ENCODE measurements at places on chromosomes 7 and 10. TPM values are rescaled to one million over a fixed set of nuclear protein-coding genes. Genes with fewer than 3 reads are reported as not detected.

DNA sequence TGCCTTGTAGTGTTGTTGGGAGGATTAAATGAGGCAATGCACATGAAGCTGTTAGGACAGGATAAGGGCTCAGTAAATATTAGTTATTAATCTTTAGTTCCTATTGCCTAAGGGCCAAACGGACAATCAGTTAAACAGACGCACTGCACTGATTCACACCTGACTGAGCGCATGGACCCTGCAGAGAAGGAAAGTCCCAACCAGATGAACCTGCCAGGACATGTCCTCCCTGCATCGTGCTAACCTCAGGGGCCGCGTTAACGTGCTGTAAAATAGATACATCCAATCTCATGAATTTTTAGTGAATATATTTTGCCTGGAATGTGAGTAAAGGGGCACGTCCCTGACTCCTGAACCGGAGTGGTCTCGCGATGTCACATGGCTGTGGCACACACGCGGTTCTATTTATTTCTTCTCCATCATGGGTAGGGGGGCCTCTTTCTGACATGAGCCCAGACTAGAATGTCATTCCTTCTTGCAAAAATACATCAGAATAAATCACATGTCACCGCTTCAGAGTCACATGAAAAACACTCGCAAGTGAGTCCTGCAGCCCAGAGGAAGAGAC is 12.3 kb downstream of the ADARB2 start:
- no peak for DNase-seq
- no peaks in the 10 kb centered on the region for H3K36me3 ChIP-seq
- H3K4me1 ChIP-seq: no peaks in the 10 kb centered on the region
- no peak overlapping the region for H3K27ac ChIP-seq
- no peaks in the 10 kb centered on the region for H3K27me3 ChIP-seq

GRCh38 chr10:2760736-2761135 is 306.6 kb upstream of the PFKP start:
- no peaks in the 10 kb centered on the region for H3K27me3 ChIP-seq
- no peak overlapping the region for H3K4me3 ChIP-seq
- no peaks in the 10 kb centered on the region for H3K36me3 ChIP-seq
- H3K27ac ChIP-seq: no peak overlapping the region

DNA sequence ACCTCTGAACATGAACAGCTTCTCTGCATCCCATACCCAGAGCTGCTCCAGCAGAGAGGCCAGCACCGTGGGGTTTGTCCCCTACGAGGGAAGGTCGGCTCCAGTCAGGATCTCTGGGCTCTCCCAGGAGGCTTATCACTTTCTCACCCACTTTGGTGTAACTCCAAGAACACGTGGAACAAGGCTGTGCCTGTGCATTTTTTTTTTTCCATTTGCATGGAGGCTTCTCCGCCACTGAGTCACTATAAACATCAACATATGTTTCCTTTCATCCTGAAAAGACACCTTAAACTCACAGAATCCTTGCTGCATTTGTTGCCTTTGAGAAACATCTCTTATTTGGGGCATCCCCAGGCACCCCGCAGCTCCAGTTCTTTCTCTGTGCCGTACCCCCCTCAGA is 29.4 kb upstream of the ECHDC3 start:
- H3K27me3 ChIP-seq: no peaks in the 10 kb centered on the region
- peaks cover 2% of the 10 kb centered on the region for H3K4me1 ChIP-seq
- no peaks in the 10 kb centered on the region for H3K36me3 ChIP-seq
- DNase-seq: no peak
- no peak overlapping the region for H3K4me3 ChIP-seq

- H3K27me3 ChIP-seq: no peaks in the 10 kb centered on the region
- no peak overlapping the region for H3K27ac ChIP-seq
- no peaks in the 10 kb centered on the region for H3K36me3 ChIP-seq
- H3K4me3 ChIP-seq: no peak overlapping the region
- no peak for DNase-seq
- peaks cover 12% of the 10 kb centered on the region for H3K4me1 ChIP-seq
Measured at GRCh38 chr7:43592326-43592725, 9.4 kb downstream of the STK17A start.

DNA sequence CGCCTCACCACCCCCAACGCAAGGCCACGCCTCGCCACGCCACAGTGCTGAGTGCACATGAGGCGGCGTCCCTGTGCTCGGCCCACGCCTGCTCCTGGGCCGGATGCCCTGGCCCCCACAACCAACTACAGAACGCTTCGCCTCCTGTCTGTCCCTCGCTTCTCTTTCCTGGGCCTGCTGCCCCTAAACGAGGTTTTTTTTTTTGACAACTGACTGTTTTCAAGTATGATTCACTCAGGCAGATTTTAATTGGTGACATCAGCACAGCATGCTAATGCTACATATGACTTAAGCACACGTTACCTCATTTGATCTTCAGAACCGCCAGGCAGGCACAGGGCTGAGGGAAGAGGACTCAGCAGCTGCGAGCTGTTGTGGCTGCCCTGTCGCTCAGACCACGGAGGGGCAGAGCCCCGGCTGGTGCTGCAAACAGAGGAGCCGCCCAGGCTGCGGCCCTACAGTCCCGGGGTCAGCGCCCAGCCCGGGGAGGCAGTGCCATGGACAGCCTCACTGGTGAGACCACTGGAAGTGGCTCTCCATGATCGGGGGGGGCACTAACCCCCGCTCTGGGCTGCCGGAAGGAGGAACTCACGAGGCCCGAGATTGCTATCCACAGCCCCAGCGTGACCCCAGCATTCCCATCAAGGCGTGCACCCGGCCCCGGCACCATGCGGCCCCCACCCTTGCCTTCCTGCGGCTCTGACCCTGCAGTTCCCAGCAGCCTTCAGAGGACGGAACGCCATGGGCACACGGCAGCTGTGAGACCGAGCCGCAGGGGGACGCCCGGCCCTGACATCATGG is 212.8 kb downstream of the MAD1L1 start:
- H3K4me3 ChIP-seq: no peak overlapping the region
- H3K36me3 ChIP-seq: no peaks in the 10 kb centered on the region
- DNase-seq: no peak
- H3K4me1 ChIP-seq: peaks cover 11% of the 10 kb centered on the region
- H3K27ac ChIP-seq: no peak overlapping the region
- no peaks in the 10 kb centered on the region for H3K27me3 ChIP-seq

DNA sequence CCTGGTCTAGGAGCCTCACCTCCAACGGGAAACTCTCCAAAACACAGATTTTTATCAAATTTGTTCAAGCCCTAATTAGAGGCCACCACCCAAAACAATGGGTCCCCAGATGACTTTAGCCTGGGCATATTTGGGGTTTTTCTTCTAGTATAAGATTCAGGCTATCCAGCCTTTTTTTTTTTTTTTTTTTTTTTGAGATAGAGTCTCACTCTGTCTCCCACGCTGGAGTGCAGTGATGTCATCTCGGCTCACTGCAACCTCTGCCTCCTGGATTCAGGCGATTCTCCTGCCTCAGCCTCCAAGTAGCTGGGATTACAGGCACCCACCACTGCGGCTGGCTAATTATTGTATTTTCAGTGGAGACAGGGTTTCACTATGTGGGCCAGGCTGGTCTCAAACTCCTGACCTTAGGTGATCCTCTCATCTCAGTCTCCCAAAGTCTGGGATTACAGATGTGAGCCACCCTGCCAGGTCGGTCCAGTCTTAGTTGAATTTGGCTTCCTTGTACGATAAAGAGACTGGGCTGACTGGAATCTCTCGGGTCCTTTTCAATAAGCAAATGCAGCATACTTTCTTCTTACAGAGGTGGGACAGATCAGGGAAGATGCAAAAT is 91.4 kb upstream of the KLF6 start:
- H3K4me1 ChIP-seq: no peaks in the 10 kb centered on the region
- no peaks in the 10 kb centered on the region for H3K27me3 ChIP-seq
- H3K4me3 ChIP-seq: no peak overlapping the region
- no peak overlapping the region for H3K27ac ChIP-seq

- no peak for DNase-seq
- H3K27me3 ChIP-seq: no peaks in the 10 kb centered on the region
- no peak overlapping the region for H3K27ac ChIP-seq
Measured at GRCh38 chr7:31890766-31891165, 179.4 kb downstream of the PDE1C start.

The SH2D4B gene
- total RNA-seq: not detected

DNA sequence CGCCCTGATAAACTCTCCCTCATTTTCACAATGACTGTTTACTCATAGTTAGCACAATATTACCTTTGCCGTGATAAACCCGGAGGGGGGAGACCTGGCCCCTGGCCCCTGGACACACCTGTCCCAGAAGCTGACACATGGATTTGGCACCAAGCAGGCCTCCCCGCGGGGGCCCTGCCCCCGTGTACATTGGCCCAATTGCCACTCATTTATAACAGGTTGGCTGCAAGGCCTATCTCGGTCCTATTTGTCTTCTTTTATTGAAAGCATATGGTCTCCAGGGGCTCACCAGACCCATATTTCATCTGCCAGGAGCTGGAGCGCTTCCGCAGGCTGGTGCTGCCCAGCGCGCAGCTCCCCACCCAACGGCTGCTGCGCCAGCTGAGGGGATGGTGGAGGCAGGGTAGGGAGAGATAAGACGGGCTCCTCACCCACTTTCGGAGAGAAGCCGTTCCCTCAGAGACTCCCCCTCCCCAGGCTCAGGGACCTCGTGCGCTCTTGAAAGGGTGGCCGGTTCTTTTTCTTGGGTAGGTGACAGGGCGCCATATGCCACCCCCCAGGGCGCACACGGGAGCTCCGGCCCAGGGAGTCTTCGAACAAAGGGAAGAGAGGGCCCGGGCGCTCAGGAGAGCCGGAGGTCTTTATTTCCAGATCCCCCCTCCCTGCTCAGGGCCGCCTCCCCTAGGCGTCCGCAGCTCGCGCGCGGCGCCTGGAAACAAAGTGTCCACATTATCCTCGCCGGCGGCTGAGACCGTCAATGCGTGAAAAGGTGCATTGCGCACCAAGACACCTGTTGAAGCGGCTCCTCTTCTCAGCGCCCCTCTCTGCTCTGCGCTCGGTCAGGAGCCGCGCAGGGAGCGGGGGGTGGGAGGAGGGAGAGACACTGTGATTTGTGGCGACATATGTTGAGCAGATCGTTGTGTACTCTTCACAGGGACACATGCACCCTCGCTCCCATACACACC is 4.3 kb upstream of the NEUROG3 start:
- no peaks in the 10 kb centered on the region for H3K36me3 ChIP-seq
- no peak for DNase-seq
- H3K4me3 ChIP-seq: no peak overlapping the region
- no peaks in the 10 kb centered on the region for H3K27me3 ChIP-seq
- H3K4me1 ChIP-seq: peaks cover under 1% of the 10 kb centered on the region

GRCh38 chr10:96973809-96974747 is 142.0 kb downstream of the LCOR start:
- no peak for DNase-seq
- H3K4me3 ChIP-seq: no peak overlapping the region
- H3K27ac ChIP-seq: no peak overlapping the region
- H3K27me3 ChIP-seq: no peaks in the 10 kb centered on the region
- H3K36me3 ChIP-seq: no peaks in the 10 kb centered on the region

The TMUB1 gene
- 35.3 TPM for total RNA-seq

The HDAC9 gene
- 3.1 TPM for total RNA-seq

- no peak overlapping the region for H3K27ac ChIP-seq
- no peaks in the 10 kb centered on the region for H3K36me3 ChIP-seq
- no peak overlapping the region for H3K4me3 ChIP-seq
- peaks cover 6% of the 10 kb centered on the region for H3K4me1 ChIP-seq
Measured at GRCh38 chr10:80100116-80100515, 21.7 kb downstream of the TMEM254 start.

The AIMP2 gene
- total RNA-seq: 17.5 TPM

GRCh38 chr10:131123496-131123895 is 188.0 kb downstream of the TCERG1L start:
- H3K4me1 ChIP-seq: no peaks in the 10 kb centered on the region
- no peak overlapping the region for H3K27ac ChIP-seq
- no peak overlapping the region for H3K4me3 ChIP-seq
- no peak for DNase-seq

DNA sequence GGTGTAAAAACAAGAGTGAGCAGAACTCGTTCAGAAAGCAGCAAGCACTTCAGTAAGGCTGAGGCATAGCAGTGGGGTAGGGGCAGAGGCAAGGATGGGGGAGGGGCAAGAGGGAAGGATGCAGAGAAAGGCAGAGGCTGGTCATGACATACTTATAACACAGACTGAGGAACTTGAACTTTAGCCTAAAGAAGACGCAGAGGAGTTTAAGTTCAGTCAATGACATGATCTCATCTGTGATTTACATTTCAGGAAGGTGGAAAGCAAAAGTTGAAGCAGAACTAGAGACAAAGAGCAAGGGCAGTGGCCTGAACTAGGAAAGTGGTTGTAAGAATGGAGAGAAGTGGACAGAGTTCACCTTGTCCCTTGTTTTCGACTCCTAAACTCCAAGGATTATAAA is 15.8 kb downstream of the MACC1 start:
- no peak overlapping the region for H3K27ac ChIP-seq
- H3K4me3 ChIP-seq: no peak overlapping the region
- no peak for DNase-seq

GRCh38 chr10:49373361-49373760 is 22.5 kb downstream of the DRGX start:
- H3K27ac ChIP-seq: no peak overlapping the region
- no peak for DNase-seq
- no peak overlapping the region for H3K4me3 ChIP-seq
- no peaks in the 10 kb centered on the region for H3K4me1 ChIP-seq
- H3K27me3 ChIP-seq: no peaks in the 10 kb centered on the region

DNA sequence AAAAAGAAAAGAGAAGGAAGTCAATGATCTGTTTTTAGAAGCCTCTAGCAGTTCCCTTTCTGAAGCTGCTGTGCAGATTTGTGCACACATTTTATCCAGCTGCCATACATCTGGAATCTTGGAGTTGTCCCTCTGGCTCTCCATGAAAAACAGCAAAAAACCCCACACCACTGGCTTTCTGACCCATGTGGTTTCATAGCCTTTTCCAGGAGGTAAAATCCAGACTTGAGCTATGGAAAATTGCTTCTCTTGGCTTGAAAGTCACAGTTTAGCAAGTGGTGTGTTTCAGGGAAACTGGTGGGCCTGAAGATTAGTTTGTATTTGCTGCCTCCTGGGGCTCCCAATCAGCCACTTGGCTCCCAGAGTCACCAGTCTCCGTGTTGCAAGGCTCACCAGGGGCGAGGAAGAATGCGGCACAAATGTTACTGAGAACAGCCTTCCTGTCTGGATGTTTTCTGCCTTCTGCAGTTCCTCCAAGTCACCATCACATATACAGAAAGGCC is 50.1 kb upstream of the ADRB1 start:
- H3K27me3 ChIP-seq: no peaks in the 10 kb centered on the region
- H3K4me1 ChIP-seq: no peaks in the 10 kb centered on the region
- H3K27ac ChIP-seq: no peak overlapping the region
- H3K36me3 ChIP-seq: no peaks in the 10 kb centered on the region

The ZPBP gene
- total RNA-seq: 1.1 TPM
